ENCODE measurements at places on chromosomes 3 and 15.

GRCh38 chr3:66671291-66671690, 170.5 kb upstream of the LRIG1 start:
- DNase-seq = no peak

- no peak for DNase-seq
These were observed 325.5 kb downstream of the IL5RA start for GRCh38 chr3:2784627-2785026.

DNA sequence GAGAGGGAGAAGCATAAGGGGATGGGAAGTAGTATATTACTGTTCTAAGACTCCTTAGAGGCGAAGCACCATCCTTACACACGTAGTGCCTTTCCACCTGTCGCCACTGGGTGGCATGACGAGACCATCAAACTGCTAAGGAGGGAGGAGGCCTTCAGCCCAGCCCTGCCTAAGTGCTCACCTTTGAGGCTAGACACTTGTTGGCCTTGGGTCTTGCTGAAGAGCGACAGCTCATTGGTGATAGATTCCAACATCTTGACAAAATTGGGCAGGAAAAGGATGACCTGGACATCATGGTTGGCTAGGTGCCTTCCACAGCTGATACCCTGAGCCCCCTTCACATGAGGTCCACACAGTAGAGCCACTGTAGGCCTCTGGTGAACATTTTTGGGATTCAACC, 19.6 kb downstream of the CLK3 start:
- peak; percentile 76 for DNase-seq

- no peak for DNase-seq
These were observed 212.6 kb upstream of the PLSCR5 start for GRCh38 chr3:146817704-146818103.

GRCh38 chr3:128603811-128604775, 46.5 kb downstream of the RPN1 start:
- DNase-seq = no peak

DNA sequence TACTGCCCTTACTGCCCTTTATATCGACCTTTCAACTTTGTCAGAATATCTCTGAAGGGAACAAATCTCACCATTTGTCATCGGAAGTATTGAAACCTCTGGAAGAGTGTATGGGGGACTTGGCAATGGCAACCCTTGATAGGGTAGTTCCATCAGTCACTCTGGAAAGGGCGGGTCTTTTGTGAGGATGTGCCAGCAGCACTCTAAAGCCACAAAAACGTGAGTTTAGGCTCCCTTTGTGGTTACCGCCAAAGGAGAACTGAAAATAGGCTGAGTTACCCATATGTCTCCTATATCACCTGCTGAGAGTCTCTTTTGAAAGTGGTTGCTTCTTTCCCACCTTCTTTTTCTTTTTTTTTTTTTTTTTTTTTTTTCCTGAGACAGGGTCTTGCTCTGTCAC, 296.8 kb upstream of the CHRM5 start:
- no peak for DNase-seq

DNA sequence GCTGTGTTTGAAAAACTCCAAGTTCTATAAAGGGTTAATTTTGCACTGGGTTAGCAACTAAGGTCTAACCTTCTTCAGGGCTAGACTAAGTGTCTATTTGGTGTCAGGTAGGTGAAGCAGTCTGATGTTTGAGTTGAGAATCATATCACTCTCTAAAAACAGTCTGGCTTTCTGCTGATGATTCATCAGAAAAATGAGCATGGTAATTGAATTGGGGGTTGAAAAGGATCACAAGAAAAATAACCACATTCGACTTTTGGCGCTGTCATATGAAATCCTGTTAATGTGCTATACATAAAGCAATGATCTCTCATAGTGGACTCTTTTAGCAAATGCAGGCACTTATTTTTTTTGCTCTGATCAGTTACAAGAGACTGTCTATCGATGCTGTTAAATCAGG, 242.2 kb upstream of the AZI2 start:
- no peak for DNase-seq

- DNase-seq = peak; percentile 80
These were observed at the start of gene CCDC71 for GRCh38 chr3:49165771-49166751. CCDC71 (minus strand) TSS chr3:49166331; CDS start chr3:49164208, 2,123 bp downstream.

- no peak for DNase-seq
These were observed 54.9 kb downstream of the ANP32A start for GRCh38 chr15:68765602-68766368.

GRCh38 chr15:96350934-96351724, 20.6 kb downstream of the NR2F2 start:
- DNase-seq = no peak

DNA sequence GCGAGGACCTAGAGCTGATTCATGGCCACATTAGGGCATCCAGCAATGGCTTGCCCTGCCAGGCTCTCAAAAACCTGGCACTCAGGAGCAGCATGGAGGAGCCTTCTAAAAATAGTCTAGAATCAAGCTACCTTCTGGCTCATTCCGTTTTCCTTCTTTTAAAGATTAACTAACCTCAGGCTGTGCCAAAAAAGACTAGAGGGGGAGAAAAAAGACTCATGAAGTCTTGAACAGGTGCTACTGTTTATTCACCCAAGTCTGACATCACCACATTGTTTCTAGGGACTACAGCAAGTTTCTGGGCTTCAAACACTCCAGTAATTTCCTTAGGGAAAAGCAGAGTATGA, 125.8 kb downstream of the TNIK start:
- DNase-seq = no peak

DNA sequence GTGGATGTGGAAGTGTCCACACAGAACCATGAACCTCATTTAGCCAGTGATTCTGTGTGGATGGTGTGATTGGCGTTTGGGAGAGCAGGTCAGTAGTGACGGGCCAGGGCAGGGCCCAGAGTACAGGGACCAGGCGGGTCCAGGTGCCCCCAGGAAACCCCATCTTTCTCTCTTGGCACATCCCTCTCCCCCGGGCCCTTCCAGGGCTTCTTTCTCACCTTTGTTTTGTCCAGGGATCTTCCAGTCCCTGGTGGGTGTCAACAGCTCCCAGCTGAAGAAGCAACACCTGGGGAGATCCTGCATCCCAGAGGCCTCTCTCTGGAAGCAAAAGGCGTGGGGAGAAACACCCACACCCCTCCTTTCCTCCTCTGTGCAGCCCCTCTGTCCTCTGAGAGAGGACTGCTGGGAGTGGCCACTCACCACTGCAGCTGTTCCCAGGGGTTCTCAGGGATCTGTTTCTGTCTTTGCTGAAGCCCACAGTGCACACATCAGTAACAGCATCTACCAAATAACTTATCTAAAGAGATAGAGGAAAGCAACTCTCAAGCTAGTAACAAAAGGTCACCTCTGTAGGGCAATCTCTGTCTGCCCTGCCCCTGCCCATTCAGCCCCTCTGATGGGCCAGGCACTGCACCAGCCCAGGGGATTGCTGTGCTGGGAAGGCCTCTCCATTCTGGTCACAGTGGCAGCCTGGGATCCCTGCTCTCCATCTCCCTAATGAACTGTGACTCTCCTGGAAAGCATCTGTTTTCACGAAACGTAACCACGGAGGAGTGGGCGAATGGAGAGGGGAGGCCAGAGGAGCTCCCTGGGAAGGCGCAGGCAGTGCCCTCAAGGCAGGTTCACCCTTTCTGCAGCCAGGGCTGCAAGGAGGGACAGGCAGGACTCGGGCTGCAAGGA, 98.3 kb upstream of the ALDH1A3 start:
- no peak for DNase-seq

DNA sequence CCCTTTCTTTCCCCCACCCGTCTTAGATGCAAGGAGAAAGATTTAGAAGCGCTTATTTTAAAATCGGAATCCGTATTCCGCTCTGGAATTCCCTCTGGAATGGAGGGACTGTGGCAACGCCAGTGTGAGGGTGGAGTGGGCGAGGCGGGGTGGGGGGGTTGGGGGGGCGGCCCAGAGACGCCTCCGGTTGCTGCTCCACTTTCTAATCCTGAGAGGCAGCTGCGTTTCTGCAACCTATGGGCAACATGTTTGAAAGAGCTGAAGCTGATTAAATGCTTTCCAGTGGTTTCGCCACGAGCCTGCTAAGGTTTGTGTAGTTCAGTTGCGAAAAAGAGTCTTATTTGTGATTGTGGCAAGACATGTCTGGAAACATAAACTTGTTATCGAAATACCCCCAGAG, at the start of gene CCK:
Gene CCK, minus strand, starts transcription at position 101 of the 400 bp plus-strand sequence. CDS start 2,555 bp downstream, outside the sequence.
- DNase-seq = no peak

DNA sequence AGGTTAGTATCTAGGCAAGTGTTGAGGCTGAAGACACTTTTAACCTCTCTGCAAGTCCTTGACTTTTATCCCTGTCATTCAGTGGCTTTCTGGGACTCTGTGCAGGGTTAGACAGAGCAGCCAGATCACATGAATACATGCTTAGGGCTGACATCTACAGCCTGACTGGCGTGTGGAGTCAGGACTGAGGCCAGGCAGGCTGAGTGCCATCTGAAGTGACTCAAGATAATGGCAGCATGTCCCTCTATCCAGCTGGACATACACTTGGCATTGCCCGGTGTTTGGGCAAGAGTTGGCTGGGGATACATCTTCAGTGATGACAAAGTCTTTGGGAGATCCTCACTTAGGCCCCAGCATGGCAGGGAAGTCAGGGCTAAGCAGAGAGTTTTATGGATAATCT, 22.4 kb downstream of the DUOX2 start:
- DNase-seq = no peak

DNA sequence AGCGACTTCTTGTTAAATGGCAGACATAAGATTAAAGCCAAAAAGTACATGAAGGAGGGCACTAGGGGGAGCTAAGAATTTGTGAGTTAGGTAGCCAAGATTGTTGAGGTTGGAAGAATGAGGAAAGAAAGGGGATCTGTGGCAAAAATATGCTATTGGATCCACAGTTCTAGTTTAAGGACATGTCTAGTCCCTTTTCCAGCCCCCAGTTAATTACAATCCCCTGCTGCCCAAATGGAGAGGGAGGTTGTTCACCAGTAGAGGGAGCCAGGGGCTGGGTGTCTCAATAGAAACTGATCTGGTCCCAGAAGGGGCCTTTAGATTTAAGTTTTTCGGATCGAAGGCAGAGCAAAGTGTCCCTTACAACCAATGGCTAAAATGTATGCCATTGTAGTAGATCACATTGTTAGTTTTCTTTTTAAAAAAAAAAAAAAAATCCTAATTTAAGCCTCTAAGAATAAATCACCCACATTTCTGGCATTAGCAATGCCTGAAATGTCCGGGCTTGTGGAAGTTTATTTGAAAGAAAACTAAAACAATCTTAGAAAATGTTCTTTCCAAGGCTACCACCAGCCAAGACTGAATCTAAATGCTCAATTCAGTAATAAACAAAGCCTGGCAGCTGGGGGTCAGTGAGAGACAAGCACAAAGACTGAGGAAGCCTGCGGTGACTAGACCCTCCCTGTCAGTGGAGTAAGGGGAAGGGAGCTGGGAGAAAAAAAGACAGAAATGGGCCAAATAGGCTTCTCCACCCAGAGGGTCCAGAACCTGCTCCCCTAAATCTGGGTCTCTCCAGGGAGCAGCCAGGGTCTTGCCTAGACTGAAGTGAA, 7.1 kb downstream of the COL8A1 start:
- no peak for DNase-seq

- DNase-seq = no peak
These were observed 104.4 kb downstream of the THSD4 start for GRCh38 chr15:71219645-71220044.

GRCh38 chr3:24378313-24378712, 116.3 kb downstream of the THRB start:
- DNase-seq = no peak

DNA sequence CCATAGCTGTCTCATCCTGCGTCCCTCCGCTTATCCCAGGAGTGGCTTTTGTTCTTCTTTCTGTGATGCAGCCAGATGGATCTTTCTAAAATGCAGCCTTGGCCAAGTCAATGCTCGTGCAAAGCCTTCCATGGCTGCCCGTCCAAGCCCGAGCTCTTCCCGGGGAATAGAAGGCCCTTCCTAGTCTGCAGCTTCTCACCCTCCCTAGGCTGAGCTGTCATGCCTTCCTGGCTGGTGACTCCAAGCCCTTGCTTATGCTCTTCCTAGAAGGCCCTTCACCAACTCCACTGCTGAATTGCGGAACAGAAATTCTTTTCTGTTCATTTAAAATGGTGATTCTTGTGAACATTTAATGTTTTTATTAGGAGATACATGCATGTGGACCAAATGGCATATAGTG, 95.9 kb downstream of the SMAD6 start:
- DNase-seq = no peak

- no peak for DNase-seq
These were observed 201.4 kb downstream of the PLOD2 start for GRCh38 chr3:145959457-145960088.

DNA sequence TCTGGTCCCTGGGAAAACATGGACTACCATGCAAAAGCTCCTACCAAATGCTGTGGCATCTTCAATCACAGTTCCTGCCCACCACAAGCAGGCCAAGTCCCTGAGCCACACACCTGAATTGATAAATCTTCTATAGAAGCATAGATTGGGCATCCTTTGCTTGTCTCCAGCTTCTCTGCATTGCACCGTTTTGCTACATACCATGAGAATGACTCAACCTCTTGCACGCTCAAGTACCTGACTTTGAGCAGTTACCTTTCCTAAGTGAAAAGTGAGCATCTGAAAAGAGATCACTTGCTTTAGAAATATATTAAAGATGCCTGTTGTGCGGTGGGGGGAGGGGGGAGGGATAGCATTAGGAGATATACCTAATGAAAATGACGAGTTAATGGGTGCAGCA, 31.3 kb downstream of the GATM start:
- no peak for DNase-seq

- no peak for DNase-seq
These were observed 48.2 kb upstream of the SKOR1 start for GRCh38 chr15:67777071-67777470.

GRCh38 chr3:25663869-25664811, 567 bp downstream of the TOP2B start:
- DNase-seq = peak; percentile 61

GRCh38 chr15:73028831-73029451, 23.3 kb upstream of the NEO1 start:
- no peak for DNase-seq

DNA sequence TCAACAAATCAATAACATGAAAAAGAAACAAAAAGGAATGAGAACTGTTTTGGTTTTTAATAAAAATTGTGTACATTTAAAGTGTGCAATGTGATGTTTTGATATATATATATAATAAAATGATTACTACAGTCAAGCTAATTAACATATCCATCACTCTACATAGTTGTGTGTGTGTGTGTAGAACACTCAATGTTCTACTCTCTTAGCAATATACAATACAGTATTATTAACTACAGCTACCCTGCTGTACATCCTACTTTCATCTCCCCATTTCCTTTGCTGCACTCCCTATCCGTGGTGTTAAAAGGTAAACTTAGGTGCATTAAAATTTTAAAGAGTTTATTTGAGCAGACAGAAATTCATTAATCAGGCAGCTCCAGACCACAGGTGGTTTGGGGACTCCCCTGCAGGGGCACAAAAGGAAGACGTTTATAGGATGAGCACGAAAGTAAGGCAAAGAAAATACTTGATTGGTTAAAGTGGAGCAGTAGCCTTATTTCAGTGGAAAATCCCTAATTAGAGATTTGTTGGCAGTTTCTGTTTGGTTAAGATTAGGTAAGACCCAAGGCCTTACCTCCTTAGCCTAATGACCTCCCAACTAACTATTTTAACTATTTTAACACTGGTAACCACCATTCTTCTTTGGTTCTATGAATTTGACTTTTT, 61.8 kb upstream of the SNRK start:
- DNase-seq = no peak

- no peak for DNase-seq
These were observed 182.4 kb downstream of the RBMS3 start for GRCh38 chr3:29463304-29463703.

Data from CD4-positive, alpha-beta T cell treated with Interleukin-1 beta for 1 hour (primary cell).